ENCODE measurements at places on chromosomes 1 and 21.
A peak's percentile ranks its signal among the peaks of the same experiment; 100 is the strongest.

- no peak for DNase-seq
Observed at GRCh38 chr1:196649990-196650389, 1.9 kb upstream of the CFH start.

DNA sequence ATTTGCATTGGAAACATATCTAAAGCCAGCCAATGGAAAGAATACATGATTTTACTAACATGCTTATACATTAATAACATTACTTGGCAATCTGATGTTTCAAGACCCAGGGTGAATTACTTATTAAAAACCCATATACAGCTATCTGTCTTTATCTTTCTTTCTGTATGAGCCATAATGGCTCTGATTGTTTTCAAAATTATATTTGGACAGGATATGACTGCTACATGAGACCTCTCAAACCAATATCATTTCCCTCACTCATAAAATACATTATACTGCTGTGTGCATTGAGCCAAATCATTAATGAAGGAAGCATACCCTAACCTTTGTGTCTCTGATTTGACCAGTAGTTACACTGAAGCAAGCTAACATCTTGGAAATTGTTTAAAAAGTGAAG is 205.9 kb upstream of the DPYD start:
- DNase-seq, result no peak

GRCh38 chr1:67214420-67215174 is 48.3 kb downstream of the IL23R start:
- peak; percentile 11 for DNase-seq

DNA sequence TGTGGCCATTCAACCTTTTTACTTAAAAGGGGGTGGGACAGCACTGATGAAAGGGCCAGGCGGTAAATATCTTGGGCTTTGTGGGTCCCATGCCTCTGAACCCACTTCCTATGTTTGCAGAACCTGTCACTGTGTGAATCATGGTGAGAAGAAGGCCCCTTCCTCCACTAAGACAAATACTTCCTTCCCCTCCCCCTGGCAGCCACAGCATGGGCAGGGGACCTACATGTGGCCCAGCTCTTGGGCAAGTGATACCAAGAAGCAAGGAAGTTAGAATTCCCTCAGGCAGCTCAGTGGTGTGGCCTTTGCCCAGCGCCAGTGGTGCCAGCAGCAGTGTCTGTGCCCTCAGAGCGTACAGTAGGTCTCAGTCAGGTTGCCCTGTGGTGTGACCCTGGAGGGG is 168.6 kb downstream of the TRIM33 start:
- DNase-seq, result no peak
